ENCODE measurements at places on chromosomes 3 and 15.

- DNase-seq: no peak
Observed at GRCh38 chr15:63308947-63309346, 31.5 kb downstream of the APH1B start.

DNA sequence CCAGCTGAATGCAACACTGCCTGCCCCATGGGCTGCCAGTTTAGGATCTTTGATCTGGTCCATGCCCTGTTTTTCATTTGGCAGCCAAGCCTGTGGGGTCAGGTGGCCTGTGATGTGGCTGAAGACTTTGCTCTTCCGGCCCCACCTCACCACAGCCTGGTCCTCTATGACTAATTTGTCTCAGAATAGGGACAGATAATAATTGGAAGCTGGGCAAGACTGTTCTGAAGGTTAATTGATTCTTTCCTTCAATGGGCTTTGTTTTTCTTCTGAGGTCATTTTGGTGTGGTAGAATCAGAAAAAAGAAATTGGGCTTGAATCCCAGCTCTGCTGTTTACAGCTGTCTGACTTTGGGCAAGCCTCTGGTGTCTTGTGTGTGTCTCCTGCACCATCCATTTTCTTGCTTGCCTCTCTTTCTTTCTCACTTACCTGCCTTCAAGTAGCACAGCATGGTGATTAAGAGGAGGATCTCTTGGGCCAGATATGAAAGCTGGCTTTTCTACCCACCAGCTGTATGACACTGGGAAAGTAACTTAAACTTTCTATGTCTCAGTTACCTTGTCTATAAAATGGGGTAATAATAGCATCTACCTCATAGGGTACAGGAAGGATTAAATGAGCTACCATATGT, 24.2 kb downstream of the ABHD2 start:
- DNase-seq: no peak

DNA sequence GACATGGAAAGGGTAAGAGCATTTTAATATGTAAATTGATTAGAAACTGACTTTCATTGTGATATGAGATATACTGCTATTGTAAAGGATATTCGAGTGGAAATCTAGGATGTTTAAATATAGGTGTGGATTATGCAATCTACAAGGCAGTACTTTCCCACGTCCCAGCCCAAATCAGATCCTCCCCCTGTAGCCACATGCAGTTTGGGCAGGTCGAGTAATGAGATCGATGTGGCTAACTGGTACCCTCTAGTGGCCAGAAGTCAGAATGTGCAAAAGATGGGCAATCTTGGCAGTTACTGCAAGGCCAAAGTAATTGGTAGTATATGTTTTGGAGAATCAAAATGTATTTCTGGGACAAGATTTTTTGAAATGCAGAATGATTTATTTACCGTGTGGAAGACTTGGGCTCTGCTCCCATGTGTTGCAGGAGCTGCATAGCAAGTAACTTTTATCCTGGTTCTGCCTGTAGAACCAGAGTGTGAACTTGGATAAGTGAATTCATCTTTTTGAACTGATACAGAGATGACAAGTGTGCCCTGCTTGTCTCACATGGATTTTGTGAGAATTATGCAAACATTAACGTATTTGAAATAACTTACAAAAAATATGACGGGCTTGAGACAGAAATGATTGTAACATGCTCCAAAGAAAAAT, 94.5 kb upstream of the ADAMTSL3 start:
- DNase-seq: no peak

- DNase-seq: no peak
Observed at GRCh38 chr3:36557021-36557707, 176.9 kb downstream of the STAC start.

DNA sequence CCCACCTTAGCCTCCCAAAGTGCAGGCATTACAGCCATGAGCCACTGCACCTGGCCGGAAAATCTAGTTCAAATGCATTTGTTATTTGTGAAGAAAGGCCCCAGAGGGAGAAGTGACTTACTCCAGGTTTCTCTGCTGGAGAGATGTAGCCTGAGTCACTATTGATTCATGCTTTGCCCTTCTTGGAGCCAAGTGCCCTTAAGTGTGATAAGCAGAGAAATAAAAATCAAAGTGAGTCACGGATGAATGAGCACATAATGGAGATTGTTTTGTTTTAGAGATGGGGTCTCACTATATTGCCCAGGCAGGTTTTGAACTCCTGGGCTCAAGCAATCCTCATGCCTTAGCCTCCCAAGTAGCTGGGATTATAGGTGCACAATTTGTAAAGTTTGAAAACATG, 33.1 kb downstream of the CDC25A start:
- no peak for DNase-seq

GRCh38 chr3:134494495-134494894, 8.6 kb downstream of the CEP63 start:
- DNase-seq: no peak

- no peak for DNase-seq
Observed at GRCh38 chr3:8593021-8593827, 51.4 kb downstream of the SSUH2 start.

GRCh38 chr15:31552482-31553099, 226.0 kb downstream of the KLF13 start:
- DNase-seq: no peak

Data from activated T-helper 1 cell treated with Interleukin-2 at 50 U/mL for 16 hours (primary cell).